ENCODE measurements at places on chromosomes 5 and 9.

DNA sequence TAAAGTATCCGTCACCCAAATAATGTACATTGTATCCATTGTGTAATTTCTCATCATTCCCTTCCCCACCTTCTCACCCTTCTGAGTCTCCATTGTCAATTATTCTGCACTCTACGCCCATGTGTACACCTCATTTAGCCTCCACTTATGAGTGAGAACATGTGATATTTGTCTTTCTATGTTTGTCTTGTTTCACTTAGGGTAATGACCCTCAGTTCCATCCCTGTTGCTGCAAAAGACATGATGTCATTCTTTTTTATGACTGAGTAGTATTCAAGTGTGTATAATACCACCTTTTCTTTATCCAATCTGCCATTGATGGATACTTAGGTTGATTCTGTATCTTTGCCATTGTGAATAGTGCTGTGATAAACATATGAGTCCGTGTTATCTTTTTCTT is 4.9 kb upstream of the SPATA31C2 start:
- DNase-seq = no peak

DNA sequence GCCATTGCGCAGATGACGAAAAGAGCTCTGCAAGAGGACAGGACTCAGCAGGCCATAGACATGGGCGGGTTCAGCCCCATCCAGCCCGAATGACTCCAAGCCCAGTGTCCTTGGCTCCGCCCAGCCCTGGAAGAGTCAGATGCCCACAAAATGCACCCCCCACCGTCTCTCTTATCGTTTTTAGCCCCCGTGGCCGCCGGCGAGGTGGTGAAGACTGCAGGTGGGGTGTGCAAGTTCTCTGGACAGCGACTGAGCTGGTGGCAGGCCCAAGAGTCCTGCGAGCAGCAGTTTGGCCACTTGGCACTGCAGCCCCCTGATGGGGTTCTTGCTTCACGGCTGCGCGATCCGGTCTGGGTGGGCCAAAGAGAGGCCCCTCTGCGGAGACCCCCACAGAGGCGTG is 2.1 kb downstream of the ADGRD2 start:
- no peak for DNase-seq

DNA sequence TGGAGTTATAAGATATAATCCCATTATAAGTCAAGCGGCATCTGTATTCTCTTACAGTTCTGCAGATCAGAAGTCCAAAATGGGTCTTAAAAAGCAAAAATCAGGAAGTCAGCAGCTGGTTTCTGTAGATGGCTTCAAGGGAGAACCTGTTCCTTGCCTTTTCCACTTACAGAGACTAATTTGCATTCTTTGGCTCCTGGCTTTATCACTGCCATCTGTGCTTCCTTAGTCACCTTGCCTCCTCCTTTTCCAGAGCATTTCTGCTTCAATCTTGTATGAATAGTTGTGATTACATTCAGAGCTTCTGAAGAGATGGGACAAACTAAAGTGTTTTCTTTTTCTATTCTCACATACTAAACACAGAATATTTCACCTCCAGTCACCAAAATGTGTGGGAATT is 647.3 kb upstream of the GRAMD2B start:
- no peak for DNase-seq

DNA sequence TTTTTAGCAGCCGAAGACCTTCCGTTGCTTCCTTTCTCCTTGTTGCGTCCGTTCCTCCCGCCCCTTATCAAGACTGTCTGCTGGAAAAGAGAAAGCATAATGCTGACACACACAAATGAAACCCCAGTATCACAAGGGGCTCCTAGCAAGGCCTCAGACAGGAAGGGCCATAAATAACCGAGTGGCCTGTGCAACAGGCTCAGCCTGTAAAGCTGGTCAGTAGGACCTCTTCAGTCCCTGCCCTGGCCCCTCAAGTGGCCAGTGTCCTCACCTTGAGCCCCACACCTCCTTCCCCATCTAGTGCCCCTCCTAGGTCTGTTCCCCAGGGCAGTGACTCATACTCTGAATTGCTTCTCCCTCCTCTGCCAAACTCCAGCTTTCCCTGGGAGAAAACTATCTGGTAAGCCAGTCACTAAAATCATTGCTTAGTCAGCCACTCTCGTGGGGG is 174.6 kb upstream of the IL12B start:
- DNase-seq = peak; percentile 2

- DNase-seq = no peak
These were observed 14.0 kb upstream of the TRIM14 start for GRCh38 chr9:98132806-98133631.

Data from DMS 273 treated with DMSO at 0.1 percent for 48 hours (cell line).